ENCODE measurements at places on chromosomes 3 and 15.
A peak's percentile ranks its signal among the peaks of the same experiment; 100 is the strongest.

- DNase-seq = no peak
Measured at GRCh38 chr3:108713816-108714215, 43.4 kb downstream of the RETNLB start.

DNA sequence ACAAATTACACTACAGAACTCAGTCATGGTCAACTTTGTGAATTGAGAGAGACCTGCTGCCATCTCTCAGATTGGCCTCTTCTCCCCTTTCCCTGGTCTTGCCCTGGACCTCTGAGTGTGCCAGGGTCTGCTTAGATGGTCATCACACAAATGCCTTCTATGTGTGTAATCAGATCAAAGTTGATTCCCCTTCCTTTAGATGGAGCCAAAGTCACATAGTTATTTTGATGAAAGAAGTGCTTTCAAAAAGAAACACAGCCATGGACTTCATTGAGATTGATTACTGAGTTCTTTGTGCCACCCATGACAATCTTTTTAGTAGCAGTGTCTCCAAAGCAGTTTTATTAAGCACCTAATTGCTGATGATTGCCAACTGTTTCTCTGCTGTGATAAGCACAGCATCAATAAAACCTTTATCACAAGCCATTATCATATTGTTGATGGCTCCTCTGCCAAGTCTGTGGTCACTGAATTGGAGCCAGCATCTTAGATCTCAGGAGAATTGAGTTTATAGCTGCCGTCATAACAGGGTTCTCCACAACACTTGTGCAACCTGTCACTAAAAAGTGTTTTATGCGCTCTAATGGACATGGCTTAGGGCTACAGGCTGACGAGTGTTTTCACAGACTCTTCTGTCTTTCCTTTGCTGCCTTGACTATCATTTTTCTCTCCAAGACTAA is 149.7 kb upstream of the NUDT16 start:
- no peak for DNase-seq

DNA sequence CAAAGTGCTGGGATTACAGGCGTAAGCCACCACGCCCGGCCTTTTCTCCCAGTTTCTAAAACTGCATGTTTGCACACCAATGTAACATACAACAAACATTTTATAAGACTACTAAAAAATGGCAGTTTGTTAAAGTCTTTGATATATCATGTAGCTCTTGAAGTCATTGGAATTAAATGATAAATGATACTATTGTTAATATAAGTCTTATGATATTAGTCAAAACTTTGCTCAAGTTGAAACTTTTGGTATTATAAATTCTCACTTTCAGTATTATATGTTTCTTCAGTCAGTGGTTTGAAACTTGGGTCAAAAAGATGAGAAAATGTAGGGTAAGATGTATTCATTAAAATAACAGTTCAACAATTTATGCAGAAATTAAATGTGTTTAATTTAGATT is 117.6 kb upstream of the TBL1XR1 start:
- no peak for DNase-seq

GRCh38 chr3:129481766-129482332 is 41.8 kb downstream of the IFT122 start:
- no peak for DNase-seq

GRCh38 chr3:138493804-138494606 is 59.6 kb downstream of the ESYT3 start:
- DNase-seq = no peak

- DNase-seq = no peak
Measured at GRCh38 chr15:29162411-29162810, 107.2 kb downstream of the NSMCE3 start.

GRCh38 chr15:36370731-36371112 is 208.7 kb upstream of the CDIN1 start:
- no peak for DNase-seq

DNA sequence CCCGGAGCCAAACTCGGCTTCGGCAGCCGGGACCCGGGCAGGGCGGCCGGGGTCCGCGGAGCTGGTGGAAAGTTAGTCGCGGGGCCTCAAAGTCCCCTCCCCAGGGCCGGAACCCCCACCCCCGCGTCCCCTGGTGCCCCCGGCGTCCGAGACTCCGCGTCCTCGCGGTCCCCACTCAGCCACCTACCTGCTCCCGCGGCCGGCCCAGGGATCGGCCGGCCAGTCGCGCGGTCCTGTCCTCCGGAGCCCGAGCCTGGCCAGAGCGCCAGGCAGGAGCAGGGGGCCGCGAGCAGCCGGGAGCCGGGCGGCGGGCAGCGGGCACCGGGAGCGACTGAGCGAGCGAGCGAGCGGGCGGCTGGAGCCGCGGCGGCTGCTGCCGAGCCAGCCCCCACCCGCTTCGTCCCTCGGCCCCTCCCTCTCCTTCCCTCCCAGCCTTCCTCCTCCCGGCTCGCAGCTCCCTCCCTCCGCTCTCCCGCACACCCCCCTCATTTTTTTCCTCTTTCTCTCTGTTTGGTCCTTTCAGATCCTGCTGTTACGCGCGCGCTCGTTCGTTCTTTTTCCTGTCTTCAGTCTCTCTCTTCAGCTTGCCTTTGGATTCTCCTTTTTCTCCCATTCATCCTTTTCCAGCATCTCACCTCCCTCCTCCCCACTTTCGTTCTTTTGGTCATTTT is at the start of gene MEGF11:
Gene MEGF11 (minus strand): TSS at position 333 of the 671 bp plus-strand sequence. CDS start 125,347 bp downstream, outside the sequence.
- DNase-seq = no peak

DNA sequence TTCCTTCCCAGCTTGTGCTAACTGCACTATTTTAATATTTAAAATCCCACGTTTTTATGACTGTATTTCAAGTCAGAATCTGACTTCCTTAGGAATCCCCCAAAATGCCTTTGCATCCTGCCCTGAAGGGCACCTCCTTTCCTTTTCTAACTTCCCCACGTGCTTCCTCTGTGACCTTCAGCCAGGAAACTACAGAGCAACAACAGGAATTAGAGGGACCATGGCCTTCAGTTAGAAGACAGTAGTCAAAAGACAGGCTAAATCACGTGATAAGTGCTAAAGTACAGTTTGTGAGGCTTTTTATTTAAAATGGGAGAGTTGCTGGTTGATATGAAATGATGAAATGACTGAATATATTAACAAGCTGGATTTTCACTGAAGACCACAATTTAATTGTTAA is 11.8 kb upstream of the ABHD10 start:
- no peak for DNase-seq

DNA sequence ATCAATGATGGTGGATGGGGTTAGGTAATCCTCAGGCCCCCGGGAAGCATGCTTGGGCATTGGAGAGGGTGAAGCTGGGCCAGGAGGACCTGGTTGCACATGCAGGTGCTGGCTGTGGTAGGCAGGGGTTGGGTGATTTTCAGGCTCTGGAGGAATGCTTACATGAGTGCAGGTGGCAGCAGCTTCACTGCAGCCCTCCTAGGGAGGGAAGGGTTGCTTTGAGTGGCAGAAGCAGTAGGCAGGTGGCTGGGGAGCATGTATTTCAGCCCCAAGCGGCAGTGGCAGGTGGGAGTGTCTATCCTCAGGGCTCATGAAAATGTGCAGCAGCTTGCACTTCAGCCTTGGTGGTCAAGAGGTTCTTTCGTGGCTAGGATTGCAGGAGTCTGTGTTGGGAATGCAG is 230.0 kb upstream of the CTNNB1 start:
- no peak for DNase-seq

GRCh38 chr15:31609906-31610305 is 283.3 kb downstream of the KLF13 start:
- DNase-seq = no peak

DNA sequence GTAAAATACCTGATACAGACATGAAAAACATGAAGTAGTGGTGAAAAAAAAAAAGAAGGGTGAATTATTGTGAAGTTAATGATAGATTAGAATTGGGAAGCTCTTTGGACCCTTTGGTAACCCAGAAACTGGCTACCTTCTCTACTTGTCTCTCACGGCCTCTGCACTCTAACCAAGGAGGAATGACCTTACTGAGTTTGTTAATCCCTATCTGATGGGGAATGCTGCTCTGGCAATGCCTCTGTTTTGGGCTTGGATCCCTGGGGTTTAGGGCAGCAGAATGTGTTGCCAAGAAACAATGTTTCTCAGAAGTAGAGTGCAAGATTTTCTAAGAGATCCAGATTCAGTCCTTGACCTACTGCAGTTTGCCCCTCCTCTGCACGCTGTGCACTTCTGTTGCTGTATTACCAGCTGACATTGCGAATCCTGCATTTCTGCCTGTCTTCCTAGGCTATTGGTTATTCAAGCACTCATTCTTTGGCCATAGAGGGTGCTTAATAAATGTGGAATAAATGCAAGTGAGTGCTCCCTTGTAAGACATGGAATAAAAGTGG is 49.2 kb upstream of the MAP3K13 start:
- no peak for DNase-seq

DNA sequence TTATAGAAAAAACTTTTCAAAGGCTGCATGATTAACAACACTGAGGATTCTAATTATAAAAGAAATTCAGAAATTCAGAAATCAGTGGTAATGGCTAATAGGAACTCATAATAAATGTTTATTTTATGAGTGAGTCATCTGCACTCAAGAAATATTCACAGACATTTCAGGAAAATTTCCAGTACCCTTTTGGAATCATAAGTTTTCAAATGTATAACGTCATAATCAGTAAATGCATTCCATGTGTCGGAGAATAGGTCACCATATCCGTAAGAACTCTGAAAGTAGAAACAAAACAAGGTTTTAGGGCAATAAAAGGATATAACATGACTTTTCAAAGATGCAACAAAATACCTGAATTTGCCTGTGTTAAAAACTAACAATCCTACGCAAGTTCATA is 24.7 kb downstream of the EOGT start:
- no peak for DNase-seq

GRCh38 chr15:46111730-46112129 is 476.9 kb downstream of the SQOR start:
- no peak for DNase-seq

GRCh38 chr15:88747111-88747510 is 56.1 kb upstream of the ACAN start:
- no peak for DNase-seq

DNA sequence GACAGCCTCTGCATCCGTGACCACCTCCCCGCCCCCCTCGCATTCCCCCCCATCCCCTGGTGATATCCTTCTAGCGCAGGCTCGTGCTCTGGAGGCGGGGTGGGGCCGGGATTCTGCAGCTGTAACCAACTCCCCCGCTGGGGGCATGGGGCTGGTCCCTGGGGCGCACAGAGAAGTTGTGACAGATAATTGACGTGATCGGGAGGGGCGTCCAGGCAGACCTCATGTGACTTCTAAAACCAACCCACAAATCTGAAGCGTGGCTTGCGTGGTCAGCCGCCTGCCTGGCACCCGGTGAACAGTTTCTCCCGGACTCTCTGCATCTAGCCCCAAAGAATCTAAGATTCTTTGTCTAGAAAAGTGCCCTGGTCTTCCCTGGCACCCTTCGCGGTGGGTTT is 100.6 kb upstream of the IGF1R start:
- no peak for DNase-seq

GRCh38 chr15:25508369-25509002 is 69.7 kb upstream of the UBE3A start:
- DNase-seq = peak; percentile 0

DNA sequence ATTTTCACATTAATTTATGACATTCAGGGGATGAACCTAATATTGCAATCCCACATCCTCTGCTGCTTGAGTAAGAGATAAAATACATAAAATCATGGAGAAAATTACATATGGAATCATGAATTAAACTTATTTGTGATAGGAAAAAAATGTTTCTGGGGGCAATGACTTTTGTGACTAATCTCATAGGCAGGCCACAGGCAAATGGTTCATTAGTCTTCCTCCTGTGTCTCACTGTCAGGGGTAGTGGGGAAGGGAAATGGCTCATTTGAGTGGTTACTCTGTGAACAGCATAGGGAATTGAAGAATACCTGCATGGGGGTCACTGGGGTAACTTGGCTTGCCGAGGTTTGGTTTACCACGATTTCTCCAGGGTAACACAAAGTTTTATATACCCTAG is 72.0 kb downstream of the TFG start:
- DNase-seq = no peak

DNA sequence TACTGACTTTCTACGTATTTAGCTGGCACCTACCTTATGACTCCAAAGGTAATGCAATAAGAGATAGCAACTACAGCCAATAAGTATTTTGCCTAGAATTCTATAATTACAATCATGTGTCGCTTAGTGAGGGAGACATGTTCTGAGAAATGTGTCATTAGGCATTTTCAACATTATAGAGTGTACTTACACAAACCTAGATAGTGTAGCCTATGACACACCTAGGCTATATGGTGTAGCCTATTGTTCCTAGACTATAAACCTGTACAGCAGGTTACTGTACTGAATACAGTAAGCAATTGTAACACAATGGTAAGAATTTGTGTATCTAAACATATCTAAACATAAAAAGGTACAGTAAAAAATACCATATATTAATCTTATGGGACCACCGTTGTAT is 363.4 kb upstream of the DPH6 start:
- DNase-seq = no peak
